GM19239 (cell line): ENCODE measurements at places on chromosomes 2 and 18.
A peak's percentile ranks its signal among the peaks of the same experiment; 100 is the strongest.

GRCh38 chr18:45713239-45713638 is 10.7 kb upstream of the SLC14A1 start:
- DNase-seq, result no peak

- DNase-seq, result no peak
Measured at GRCh38 chr18:26655525-26656430, 107.4 kb upstream of the KCTD1 start.

- no peak for DNase-seq
Measured at GRCh38 chr18:44507729-44508325, 172.9 kb upstream of the SETBP1 start.

GRCh38 chr2:241814643-241815476 is 5.9 kb downstream of the NEU4 start:
- no peak for DNase-seq

- DNase-seq, result no peak
Measured at GRCh38 chr18:10378688-10379420, 75.6 kb upstream of the APCDD1 start.

DNA sequence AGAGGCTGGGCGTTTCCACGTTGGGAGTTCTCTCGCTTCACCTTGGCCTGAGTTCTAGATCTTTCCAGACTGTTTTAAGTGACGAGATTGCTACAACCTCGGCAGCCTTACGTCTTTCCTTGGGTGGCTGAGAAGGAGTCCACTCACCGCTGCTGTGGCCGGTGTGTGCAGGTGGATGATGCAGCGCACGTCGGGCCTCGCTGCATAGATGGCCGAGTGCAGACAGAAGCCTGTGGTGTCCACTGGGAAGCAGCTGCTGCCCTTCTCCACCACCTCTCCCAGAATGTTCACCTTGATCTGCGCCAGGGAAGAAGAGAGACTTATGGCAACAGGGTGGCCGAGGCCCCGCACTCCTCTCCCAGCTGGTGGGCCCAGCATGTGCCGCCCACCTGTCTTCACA is 75.7 kb downstream of the ADD2 start:
- no peak for DNase-seq

DNA sequence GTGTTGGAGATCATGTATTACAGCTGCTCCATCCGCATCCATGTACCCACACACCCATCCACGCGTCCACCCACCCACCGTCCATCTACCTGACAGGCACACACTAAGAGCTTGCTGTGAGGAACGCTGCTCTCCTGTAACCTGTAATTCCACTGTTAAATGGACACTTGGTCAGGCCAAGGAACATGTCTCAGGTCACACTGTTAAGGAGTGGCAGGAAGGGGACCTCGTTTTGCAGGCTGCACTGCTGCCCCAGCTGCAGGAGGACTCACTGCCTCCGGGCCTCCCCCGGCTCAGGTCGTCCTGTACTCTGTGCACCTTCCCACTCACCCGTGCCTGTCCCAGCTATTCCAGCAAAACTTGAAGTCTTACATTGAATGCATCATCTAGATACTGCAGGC is 170.5 kb downstream of the EIPR1 start:
- no peak for DNase-seq

DNA sequence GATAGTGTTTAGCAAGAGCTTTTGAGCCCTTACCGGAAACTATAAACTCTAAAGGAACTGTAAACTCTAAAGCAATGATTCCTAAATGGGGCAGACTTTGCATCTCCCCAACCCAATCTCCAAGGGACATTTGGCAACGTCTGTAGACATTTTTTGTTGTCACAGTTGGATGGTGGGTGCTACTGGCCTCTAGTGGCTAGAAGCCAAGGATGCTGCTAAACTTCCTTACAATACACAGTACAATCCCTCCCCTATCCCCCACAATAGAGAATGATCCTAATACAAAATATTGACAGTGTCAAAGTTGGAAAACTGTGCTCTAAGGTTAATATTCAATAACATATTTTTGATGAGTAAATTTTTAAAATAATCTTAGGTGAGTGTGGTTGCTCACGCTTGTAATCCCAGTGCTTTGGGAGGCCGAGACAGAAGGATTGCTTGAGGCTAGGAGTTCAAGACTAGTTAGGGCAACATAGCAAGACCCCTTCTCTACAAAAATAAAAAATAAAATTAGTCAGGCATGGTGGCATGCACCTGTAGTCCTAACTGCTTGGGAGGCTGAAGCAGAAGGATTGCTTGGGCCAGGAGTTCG is 66.7 kb downstream of the PTPN4 start:
- DNase-seq, result peak; percentile 6

DNA sequence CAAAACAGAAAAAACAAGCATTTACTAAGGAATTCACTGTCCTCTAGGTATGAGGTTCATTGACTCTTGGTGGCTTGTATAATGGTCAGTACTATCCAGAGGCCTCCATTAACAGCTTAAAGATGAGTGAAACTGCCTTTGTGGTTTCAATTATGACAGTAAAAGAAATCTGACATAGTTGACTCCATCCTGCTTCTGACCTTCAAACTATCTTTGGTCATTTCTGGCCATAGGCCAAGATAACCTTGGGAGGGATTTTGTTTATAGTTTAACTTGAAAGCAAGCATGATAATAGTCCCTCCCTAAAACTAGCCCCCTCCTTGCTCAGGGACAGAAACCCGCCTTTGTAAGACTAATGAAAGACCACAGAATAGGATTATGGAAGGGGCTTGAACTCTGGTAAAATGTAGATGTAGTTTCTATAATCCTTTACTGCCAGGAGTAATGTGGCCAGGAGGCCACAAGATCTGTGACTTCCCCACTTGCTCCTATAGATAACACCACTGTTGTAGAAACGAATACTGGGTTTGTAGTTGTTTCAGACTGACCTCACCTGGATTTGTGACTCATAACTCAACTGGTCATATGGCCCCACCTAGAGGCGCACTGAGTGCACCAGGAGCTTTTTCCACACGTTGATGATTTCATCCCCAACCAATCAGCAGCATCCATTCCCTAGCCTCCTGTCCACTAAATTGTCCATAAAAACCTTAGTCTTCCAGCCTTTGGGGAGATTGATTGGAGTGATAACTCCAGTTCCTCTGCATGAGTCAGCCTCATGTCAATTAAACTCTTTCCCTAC is 8.6 kb upstream of the PLEKHM3 start:
- DNase-seq, result no peak

DNA sequence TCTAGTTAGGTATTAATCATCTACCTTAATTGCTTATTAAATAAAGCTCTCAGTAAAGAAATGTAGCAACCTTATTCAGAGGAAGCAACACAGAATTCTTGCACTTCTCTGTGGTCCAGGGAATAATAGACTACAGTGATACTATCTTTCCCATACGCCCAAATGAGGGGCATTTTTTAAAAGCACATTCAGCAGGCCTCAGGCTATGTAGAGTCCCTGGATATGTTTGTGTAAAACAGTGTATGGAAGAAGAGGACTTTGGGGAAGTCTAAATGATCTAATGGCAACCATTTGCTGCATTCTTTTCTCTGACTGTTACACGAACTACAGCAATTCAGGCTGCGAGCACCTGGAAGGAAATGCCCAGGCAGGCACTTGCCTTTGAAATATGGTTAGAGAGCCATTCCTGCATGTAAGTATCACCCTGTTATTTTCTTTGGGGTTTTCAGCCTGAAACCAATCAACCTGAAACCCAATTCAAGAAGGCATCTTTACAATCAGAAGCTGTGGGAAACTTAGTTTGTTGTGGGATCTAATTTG is 1814.7 kb upstream of the CELF4 start:
- DNase-seq, result no peak

GRCh38 chr2:232265329-232265728 is 113.2 kb upstream of the ALPP start:
- DNase-seq, result no peak

DNA sequence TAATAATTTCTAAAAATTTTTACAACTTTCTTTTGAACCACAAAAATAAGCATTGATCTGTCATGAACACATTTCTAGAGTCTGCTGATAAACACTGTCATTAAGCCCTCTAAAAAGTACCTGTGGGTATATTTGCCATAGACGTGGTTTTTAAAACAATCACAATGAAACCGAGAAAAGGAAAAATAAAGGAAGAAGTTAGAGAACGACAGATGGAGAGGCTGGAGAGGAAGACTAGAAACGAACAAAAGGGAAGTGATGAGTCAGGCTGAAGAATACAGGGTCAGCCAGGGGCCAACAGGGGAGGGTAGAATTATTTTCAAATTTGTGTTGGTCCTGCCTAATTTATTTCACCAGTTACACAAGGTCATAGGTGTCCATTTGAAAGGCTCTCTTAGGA is 62.0 kb downstream of the MYL12B start:
- DNase-seq, result no peak

- no peak for DNase-seq
Measured at GRCh38 chr2:48617618-48618017, at the start of gene GTF2A1L. GTF2A1L (plus strand) TSS chr2:48617856; CDS start chr2:48617875, 19 bp downstream.

- no peak for DNase-seq
Measured at GRCh38 chr18:42092848-42093247, 137.8 kb downstream of the PIK3C3 start.

GRCh38 chr18:45805551-45805950 is 19.9 kb upstream of the SIGLEC15 start:
- DNase-seq, result no peak

DNA sequence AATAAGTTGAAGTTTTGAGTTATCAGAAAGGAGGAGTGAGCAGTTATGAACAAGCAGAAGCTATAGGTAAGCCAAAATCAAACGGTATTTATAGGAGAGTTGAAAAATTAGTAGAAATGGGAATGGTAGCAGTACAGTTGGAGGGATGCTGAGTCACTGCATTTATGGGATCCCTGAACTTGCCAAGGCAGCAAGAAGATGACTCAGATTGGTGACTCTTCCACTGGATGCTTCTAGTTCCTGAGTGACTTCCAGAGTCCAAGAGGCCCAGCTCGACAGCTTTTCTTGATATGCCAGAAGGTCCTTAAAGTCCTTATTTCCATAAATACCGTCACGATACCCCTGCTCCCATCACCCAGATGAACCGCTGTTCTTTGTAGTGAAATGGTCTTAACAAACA is 31.1 kb upstream of the ACTR3 start:
- no peak for DNase-seq

GRCh38 chr2:62207491-62207890 is 11.6 kb downstream of the B3GNT2 start:
- DNase-seq, result no peak

GRCh38 chr2:217452928-217453327 is 549.9 kb downstream of the TNS1 start:
- no peak for DNase-seq

GRCh38 chr18:54947091-54947490 is 12.2 kb downstream of the CCDC68 start:
- no peak for DNase-seq

DNA sequence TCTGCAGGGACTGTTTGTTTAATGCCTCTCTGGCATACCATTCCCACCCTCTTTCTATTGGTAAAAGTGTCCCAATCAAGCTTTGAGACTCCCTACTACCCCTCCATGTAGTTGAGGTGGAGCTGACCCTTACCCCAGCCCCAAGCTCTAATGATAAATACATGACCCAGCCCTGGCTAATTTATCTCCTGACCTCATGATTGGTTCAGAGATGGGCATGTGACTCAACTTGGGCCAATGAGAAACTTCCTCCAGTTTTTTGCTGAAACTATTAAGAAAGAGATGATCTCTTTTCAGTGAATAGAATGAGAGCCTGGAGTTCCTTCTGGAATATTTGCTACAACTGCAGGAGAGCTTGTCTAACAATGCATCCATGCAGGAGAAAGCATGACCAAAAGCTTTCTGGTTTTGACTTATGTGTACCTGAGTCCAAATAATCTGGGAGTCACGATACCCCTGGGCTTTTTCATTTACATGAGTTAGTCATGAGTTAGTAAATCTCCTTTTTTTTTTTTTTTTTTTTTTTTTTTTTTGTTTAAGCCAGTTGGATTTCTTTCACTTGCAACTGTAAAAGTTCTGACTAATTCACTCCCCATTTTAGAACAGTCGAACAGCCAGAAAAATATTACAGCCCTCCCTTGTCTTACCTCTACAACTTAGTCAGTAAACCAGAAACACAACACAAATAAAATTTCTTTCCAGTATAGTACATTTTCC is 66.5 kb upstream of the TLK1 start:
- no peak for DNase-seq

DNA sequence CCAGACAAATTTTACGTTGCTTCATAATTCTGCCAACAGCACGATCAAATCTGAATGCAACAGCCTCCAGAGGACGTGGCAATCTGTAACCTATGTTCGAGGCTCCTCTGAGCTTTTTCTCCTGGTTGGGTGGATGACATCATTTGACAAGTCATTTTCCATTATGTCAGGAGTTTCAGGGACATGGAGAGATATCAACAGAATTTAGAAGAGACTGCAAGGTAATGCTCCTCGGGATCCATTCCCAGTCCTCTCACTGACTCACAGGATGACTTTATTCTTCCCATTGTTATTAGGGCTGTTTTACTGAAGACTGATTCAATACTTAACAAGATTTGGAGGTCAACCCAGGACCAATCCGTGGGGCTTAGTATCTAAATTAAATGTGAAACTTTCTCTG is 72.5 kb upstream of the RNF152 start:
- no peak for DNase-seq

- no peak for DNase-seq
Measured at GRCh38 chr2:61437170-61437569, 33.7 kb downstream of the USP34 start.

DNA sequence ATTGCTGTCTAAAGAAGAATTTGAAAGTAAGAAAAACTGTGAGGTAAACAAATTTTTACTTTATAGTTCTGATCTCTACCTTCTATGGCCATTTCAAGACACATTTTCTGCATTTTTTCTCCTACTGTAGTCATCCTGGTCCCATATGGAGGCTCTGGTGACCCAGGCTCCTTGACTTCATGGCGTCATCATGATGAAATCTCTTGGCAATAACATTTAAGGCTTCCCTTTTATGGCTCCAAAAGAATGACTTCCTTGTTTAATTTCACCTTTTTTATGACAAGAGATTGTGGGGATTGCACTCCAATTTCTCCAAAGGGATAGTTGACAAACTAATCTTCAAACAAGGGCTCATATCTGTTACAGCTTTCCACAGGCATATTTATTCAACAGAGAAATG is 143.0 kb upstream of the SCN7A start:
- DNase-seq, result no peak

- DNase-seq, result no peak
Measured at GRCh38 chr18:3051718-3052410, 38.9 kb upstream of the LPIN2 start.

DNA sequence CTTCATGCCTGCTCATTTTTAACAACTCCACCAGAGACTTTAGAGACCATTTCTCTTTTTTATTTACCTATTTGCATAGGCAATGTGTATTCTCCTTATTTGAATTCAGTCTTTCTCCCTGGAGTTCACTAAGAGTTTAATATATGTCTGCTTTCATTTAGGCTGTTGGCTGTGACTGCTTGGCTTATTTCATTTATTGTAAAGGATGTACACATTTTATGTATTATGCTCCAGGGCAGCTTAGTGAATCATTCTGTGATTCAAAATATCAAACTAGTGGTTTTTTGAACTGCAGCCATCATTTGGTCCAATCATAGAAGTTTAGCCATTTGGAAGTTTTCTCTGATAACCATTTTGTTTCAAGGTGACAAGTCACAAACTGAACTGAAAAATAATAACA is 229.6 kb downstream of the LPIN1 start:
- no peak for DNase-seq

GRCh38 chr18:3665780-3666525 is 216.0 kb downstream of the TGIF1 start:
- DNase-seq, result peak; percentile 56

GRCh38 chr2:160114020-160114419 is 51.6 kb upstream of the PLA2R1 start:
- DNase-seq, result no peak
